ENCODE measurements at places on chromosomes 7 and 10. TPM values are rescaled to one million over a fixed set of nuclear protein-coding genes. Genes with fewer than 3 reads are reported as not detected.
A peak's percentile ranks its signal among the peaks of the same experiment; 100 is the strongest.

DNA sequence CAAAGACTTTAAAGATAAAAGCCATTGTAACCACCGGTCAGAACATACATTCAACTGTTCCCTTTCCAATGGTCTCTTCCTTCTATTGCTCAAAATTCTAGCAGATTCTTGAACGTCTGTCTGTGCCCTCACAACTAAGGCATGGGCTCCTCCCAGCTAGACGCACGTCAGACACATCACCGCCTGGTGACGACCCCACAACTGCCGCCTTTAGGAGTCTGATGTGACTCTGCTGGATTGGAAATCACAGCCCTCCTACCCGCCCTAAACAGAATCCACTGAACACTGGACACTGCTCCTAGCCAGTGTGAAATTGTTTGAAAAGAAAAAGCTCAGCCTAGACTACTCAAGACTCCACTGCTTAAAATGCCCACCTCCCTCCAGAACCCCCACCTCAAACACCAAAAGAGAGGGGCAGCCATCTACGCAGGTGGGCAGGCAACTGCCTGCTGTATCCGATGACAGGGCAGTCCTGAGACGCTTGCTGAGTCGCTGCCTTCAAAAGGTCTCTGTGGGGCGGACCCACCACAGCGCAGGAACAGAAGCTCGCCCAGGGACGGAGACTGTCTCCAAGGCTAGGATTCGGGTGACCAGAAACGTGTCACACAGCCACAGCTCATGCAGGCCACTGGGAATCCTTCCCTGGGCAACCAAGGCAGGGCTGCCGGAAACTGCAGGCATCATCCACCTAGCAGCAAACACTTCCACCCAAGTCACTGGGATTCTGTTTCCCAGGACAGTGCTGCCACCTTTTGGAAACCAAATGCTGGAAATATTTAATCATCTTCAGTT, 34.7 kb downstream of the GSDME start:
- no peak overlapping the region for H3K27ac ChIP-seq
- H3K27me3 ChIP-seq, result no peaks in the 10 kb centered on the region
- H3K36me3 ChIP-seq, result peaks cover 10% of the 10 kb centered on the region
- no peak overlapping the region for H3K4me3 ChIP-seq

GRCh38 chr7:98058186-98058585, 48.5 kb upstream of the LMTK2 start:
- DNase-seq, result no peak
- H3K36me3 ChIP-seq, result no peaks in the 10 kb centered on the region
- no peaks in the 10 kb centered on the region for H3K4me1 ChIP-seq
- H3K27ac ChIP-seq, result no peak overlapping the region
- peaks cover 2% of the 10 kb centered on the region for H3K27me3 ChIP-seq

- no peak overlapping the region for H3K4me3 ChIP-seq
- DNase-seq, result peak; percentile 9
- H3K4me1 ChIP-seq, result peaks cover 1% of the 10 kb centered on the region
- no peaks in the 10 kb centered on the region for H3K36me3 ChIP-seq
- peaks cover 59% of the 10 kb centered on the region for H3K27me3 ChIP-seq
These were observed 3.0 kb upstream of the BUB3 start for GRCh38 chr10:123150986-123151736.

GRCh38 chr10:78664929-78665553, 403.7 kb upstream of the ZMIZ1 start:
- H3K4me1 ChIP-seq, result no peaks in the 10 kb centered on the region
- H3K36me3 ChIP-seq, result no peaks in the 10 kb centered on the region
- peak; percentile 39 for DNase-seq
- H3K27ac ChIP-seq, result no peak overlapping the region
- no peak overlapping the region for H3K4me3 ChIP-seq

DNA sequence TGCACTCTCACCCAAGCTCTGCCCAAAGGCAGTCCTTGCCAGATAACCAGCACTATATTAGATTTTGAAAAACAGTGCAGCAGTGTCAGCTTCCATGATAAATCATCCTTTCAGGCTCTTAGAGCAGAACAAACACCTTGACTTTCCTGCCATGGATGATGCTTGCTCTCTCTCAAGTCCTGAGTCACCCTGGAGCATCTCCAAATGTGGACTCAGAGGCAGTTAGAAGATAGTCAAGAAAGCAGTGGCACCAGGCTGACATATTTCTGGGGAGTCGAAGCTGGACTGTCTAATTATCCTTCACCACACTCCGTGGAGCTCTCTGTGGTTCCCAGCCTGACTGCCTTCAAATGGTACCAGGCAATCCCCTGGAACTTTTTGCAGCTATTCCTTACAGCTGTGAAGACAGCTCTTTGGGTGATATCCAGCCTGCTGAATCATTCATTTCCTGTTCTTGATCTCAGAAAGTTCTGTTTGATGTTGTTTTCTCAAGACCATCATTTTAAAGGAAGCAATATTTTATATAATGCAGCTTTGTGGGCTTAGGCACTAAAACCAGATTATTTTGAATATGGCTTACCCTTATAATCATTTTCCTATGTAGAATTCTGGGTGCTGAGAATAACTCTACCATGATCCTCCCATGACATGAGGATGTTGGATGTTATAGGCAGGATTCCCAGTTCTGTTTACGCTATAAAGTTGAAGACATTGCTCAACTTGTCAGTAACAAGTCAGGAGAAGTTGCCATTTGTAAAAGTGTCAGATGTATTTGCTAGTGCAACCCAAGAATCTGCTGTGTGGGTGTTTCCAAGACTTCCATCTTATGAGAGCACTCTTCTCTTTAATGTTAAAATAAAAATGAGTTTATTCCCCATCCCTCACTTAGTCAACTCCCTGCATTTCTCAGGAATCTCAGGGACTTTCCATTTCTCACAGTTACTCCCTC, 233.8 kb downstream of the C7orf25 start:
- DNase-seq, result peak; percentile 43
- no peaks in the 10 kb centered on the region for H3K27me3 ChIP-seq
- no peak overlapping the region for H3K4me3 ChIP-seq
- no peak overlapping the region for H3K27ac ChIP-seq
- H3K4me1 ChIP-seq, result no peaks in the 10 kb centered on the region
- H3K36me3 ChIP-seq, result no peaks in the 10 kb centered on the region

- H3K27ac ChIP-seq, result no peak overlapping the region
- no peak overlapping the region for H3K4me3 ChIP-seq
- DNase-seq, result no peak
- no peaks in the 10 kb centered on the region for H3K27me3 ChIP-seq
- peaks cover 16% of the 10 kb centered on the region for H3K36me3 ChIP-seq
- H3K4me1 ChIP-seq, result no peaks in the 10 kb centered on the region
These were observed 57.6 kb upstream of the DDC start for GRCh38 chr7:50622821-50623220.

- DNase-seq, result no peak
- peaks cover 12% of the 10 kb centered on the region for H3K27me3 ChIP-seq
- H3K36me3 ChIP-seq, result no peaks in the 10 kb centered on the region
- H3K4me3 ChIP-seq, result no peak overlapping the region
These were observed 78.0 kb upstream of the ADRB1 start for GRCh38 chr10:113965683-113966082.

DNA sequence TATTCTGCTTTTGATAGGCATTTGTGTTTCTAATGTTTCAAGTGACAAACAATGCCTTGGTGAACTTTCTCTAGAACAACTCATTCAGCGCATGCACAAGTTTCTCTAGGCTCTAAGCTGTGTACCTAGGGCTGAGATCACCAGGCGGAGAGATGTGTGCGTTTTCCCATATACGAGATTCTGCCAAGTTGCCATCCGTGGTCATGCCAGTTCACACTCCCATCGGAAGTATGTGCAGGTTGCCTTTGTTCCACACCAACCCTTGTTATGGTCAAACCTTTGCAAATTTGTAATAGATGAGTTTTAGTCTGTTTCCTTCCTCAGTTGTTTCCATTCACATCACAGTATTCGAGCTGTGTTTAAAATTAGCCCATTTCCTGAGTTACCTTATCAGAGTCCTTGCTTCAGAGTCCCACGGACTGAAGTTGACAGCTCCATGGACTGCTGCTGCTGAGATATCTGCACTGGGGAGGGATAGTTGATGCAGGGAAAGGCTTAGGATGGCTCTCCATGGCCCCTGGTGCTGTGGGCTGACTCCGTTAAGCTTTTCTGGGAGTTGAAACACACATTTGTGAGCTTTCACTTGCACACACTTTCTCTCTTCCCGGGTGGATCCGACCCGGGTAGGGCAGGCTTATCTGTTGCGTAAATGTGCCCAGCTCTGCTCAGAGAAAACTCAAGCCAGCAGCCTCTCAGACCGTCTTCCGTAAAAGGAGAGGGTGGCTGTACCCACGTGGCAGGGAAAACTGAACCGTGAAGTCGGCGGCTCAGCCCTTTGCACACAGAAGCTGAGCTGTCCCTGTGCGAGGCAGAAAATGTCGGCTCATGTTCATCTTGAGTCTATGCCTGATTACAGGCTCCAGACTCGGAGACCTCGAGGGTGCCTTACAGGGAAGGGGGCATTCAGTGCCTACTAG, 49.4 kb downstream of the HK1 start:
- no peaks in the 10 kb centered on the region for H3K27me3 ChIP-seq
- peak; percentile 63 for DNase-seq
- peaks cover 2% of the 10 kb centered on the region for H3K36me3 ChIP-seq
- H3K4me1 ChIP-seq, result peaks cover 9% of the 10 kb centered on the region

DNA sequence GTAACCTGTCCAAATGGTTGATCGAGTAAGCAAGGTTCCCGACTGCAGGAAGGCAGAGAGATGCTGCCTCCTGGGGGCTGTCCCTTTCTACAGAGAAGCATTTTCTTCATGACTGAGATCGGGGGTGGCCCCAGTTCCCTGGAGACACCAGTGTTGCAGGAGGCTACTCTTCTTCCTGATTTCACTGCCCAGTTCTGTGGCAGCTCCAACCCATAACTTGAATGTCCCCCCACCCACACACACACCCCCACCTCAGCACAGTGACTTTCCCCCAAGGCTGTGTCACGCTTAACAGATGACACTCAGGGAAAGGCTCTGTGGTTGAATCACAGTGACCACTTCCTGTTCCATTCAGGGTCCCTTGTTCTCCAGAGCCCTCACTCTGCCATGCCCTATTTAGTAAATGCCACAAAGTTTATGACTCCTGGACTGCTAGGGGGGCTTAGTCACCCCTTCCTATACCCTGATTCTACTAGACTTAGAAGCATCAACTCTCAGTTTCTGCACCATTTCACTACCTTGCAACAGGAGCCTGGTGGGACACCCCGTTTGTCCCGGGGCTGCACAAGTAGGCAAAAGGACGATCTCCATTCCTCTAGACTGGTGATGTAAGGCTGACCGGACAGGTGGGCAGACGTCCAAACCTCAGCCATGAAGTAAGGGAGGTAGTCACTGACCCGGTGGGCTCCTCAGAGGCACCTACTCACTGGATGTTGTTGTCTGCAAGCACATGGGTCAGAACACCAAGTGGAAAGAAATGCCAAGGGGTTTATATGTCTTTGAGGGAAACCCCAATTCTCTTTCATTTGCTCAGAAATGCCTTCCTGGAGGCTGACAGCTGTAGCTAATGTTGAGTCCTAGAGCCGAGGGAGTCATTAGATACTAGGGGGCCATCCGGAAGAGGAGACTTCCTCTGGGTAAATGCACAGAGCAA, 31.3 kb upstream of the SMC3 start:
- H3K4me3 ChIP-seq, result no peak overlapping the region
- peaks cover 7% of the 10 kb centered on the region for H3K4me1 ChIP-seq
- no peak overlapping the region for H3K27ac ChIP-seq
- no peaks in the 10 kb centered on the region for H3K36me3 ChIP-seq
- H3K27me3 ChIP-seq, result no peaks in the 10 kb centered on the region
- DNase-seq, result peak; percentile 92

DNA sequence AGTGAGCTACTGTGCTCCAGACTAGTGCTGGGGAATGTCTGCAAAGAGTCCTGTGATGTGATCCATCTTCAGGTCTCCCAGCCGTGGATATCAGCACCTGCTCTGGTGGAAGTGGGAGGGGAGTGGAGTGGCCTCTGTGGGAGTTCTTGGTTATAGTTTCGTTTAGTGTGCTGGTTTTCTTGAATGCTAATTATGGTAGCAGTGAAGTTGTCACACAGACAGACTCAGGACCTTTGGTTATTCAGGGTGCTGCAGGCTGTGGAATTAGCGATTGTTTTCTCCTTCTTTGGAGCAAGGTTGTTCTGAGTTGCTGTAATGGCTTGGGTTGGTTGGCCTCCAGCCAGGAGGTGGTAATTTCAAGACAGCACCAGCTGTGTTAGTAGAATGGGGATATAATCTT, 132.7 kb upstream of the HGF start:
- no peak for DNase-seq
- H3K27ac ChIP-seq, result no peak overlapping the region
- H3K4me1 ChIP-seq, result no peaks in the 10 kb centered on the region
- no peak overlapping the region for H3K4me3 ChIP-seq
- no peaks in the 10 kb centered on the region for H3K27me3 ChIP-seq

DNA sequence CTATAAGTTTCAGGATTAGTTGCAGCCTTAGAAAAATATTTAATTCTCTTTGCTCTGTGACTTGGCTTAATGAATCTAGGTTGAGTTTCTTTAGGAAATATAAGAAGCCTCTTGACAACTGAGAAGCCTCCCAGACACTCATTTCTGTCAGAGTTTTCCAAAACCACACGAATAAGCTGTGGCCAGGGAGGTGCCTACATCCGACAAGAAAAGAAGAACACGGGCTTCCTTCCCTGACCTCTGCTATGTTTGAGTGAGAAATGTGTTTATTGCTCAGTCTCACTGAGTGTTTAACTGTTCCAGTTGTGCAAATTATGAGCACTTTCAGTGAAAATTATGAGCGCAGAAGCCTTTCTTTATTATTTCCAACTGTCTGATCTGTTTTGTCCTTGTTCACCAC, 105.0 kb downstream of the TRIL start:
- peaks cover 19% of the 10 kb centered on the region for H3K27me3 ChIP-seq
- peaks cover 9% of the 10 kb centered on the region for H3K4me1 ChIP-seq
- H3K36me3 ChIP-seq, result no peaks in the 10 kb centered on the region
- H3K27ac ChIP-seq, result no peak overlapping the region

DNA sequence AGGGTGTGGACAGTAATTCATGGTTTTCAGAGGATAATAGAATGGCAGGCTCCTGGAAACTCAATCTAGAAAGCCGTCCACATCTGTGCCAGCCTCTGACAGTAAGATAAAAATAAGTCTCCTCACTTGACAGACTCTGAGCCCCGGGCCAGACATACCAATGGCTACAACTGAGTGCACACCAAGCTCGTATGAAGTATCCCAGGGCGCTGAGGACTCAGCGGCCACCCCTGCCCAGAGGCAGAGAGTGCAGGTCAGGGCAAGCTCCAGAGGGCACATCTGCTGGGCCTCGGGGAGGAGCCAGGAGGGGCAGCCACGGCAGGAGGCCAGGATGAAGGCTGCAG, 262.8 kb upstream of the TCERG1L start:
- no peaks in the 10 kb centered on the region for H3K4me1 ChIP-seq
- H3K27ac ChIP-seq, result no peak overlapping the region
- no peak overlapping the region for H3K4me3 ChIP-seq
- no peaks in the 10 kb centered on the region for H3K27me3 ChIP-seq
- DNase-seq, result no peak
- no peaks in the 10 kb centered on the region for H3K36me3 ChIP-seq

DNA sequence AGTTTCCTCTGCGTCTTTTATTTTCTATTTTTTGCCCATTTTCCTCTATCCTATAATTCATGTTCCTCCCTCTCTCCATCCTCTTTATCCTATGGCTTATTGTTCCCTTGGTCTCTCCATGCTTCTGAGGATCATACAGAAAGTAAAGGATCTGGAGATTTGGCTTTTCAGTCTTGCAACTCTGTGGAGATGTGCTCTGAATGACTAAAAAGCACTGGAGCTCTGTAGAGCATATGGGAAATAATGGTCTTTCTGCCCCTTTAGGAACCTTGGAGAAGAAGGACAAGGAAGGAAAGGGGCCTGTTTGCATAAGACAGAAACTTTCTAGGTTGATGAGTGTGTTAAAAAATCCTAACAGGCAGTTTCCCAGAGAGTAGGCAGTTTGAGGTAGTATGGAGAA, 120.1 kb downstream of the PHTF2 start:
- peaks cover 2% of the 10 kb centered on the region for H3K4me1 ChIP-seq
- no peaks in the 10 kb centered on the region for H3K36me3 ChIP-seq
- H3K27ac ChIP-seq, result no peak overlapping the region

GRM3 gene
- total RNA-seq, result not detected

NAT16 gene
- total RNA-seq, result not detected

WAPL gene
- 49.4 TPM for total RNA-seq

TMEM229A gene
- total RNA-seq, result not detected

EPO gene
- not detected for total RNA-seq

TSPAN12 gene
- total RNA-seq, result 0.72 TPM

LDB3 gene
- total RNA-seq, result 0.28 TPM
